ENCODE measurements at places on chromosomes 1 and 21.

- no peak for DNase-seq
Measured at GRCh38 chr1:66298464-66298863, 235.5 kb upstream of the SGIP1 start.

DNA sequence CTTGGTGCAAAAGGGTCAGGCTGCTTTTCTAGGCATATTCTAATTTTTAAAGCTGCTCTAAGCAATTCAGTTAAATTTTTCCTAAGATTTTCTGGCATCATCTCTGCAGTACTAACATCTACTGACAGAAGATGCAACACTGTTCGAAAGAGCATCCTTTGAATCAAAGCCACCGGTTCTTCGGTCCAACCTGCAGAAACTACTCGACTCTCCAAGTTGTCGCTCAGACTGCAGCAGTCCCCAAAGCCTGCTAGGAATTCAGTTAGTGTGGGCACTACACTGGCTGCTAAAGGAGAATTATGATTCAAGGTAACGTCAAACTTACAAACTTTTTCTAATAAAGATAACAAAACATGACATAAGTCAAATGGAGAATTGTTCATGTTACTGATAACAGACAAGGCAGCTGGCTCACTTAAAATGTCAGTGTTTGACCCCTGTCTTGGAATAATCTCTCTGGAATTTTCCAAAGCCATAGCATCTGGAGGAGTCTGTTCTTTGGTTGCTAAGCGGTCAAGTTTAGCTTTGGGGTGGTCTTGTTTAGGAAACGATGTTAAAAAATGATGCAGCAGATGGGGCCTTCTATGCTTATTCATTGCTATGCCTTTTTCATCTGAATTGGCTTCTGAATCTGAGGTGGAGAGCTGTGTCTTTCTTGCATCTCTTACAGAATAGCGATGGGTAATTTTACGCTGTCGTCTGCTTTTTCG is 56.9 kb downstream of the LYST start:
- no peak for DNase-seq

DNA sequence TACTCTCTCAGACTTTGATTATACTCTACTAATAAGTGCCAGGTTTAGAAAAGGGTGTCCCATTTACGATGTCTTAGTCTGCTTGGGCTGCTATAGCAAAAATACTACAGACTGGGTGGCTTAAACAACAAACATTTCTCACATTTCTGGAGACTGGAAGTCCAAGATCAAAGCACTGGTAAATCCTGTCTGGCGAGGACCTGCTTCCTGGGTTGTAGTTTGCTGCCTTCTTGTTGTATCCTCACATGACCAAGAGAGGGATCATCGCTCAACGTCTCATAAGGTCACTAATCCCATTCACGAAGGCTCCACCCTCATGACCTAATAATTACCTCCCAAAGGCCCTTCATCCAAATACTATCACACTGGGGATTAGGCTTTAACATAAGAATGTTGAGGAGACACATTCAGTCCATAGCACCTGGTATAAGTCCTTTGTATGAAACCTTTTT is 12.0 kb downstream of the PRDX6 start:
- no peak for DNase-seq

- no peak for DNase-seq
Measured at GRCh38 chr1:33872683-33873082, 8.8 kb downstream of the HMGB4 start.

Measured in amygdala (tissue), 56 donors.